ENCODE measurements at places on chromosomes 1 and 21.

- DNase-seq, result no peak
Measured at GRCh38 chr1:225863167-225863566, 19.0 kb downstream of the TMEM63A start.

- no peak for DNase-seq
Measured at GRCh38 chr1:169779150-169779549, 15.6 kb downstream of the METTL18 start.

DNA sequence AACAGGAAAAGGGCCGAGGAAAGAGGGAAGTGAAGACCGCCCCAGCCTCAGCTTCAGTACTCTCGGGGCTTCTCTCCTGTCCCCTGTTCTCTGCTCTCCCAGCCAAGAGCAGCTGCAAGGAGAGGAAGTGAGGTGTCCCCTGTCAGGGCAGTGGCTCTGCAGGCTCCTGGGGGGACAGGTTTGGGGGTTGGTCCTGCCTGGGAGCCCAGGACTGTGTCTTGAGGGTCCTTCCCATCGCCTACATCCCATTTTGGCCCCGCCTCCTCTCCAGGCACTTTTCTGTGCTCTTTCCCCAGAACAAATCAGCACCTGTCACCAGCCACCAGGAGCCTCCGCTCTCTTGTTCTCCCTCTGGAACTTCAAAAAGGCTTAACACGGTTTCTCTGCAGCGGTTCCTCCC, 82.6 kb downstream of the VWA5B1 start:
- no peak for DNase-seq

- DNase-seq, result no peak
Measured at GRCh38 chr21:26715116-26715515, 130.1 kb downstream of the ADAMTS1 start.

- no peak for DNase-seq
Measured at GRCh38 chr1:12083766-12084165, 20.7 kb downstream of the TNFRSF8 start.

DNA sequence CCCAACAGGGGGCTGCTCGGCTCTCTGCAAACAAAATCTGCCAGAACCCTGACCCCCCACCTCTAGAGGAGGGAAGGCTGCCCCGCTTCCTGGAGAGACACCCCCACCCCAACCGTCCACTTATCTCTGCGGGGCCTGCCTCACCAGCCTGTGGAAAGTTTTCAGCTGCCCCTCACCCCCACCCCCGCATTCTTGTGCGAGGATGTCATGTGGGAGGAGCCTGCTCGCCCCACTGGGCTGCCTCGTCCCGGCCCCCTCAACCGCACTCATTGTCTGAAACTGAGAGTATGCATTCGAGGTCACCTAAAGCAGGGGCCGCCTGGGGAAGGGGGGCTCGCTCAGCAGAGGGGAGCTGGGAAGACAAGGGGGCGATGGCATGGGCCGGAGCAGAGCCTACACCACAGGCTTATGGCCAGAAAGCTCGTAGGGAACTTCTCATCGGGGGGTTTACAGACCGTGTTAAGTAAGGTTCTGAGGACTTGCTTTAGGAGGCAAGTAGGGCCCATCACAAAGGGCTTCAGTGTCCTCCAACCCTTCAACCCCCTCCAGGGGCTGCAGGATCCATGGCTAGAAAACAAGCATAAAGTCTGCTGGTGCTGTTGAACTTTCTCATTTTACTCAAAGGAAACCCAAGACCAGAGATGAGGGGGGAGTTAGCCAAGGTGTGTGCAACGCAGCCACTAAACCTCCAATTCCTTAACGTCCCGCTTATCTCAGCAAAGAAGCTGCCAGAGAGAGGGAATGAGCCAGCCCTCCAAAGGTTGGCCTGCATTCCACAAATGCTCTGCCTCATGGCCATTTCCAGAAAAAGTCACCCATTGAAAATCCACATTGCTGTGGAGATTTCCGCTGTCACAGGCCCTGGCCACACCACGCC, 9.4 kb downstream of the EPHA2 start:
- DNase-seq, result no peak

DNA sequence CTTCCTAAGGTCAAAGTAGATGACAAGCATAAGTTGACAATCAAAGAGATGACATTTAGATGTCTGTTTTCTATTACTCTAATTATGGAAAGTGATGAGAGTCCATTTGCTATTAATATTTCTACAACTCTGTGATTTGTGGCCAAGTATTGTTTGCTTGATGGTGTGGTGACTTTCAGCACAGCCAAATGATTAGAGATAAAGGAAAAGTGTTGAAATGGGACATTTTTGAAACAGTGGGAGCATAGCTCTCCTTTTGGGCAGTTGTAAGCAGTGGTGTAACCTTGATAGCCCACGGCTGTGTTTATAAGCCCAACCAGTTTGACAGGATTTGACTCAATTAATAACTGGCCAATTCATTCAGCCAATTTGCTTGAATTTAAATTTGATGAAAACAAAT, 31.6 kb downstream of the ZC3H11B start:
- DNase-seq, result no peak

DNA sequence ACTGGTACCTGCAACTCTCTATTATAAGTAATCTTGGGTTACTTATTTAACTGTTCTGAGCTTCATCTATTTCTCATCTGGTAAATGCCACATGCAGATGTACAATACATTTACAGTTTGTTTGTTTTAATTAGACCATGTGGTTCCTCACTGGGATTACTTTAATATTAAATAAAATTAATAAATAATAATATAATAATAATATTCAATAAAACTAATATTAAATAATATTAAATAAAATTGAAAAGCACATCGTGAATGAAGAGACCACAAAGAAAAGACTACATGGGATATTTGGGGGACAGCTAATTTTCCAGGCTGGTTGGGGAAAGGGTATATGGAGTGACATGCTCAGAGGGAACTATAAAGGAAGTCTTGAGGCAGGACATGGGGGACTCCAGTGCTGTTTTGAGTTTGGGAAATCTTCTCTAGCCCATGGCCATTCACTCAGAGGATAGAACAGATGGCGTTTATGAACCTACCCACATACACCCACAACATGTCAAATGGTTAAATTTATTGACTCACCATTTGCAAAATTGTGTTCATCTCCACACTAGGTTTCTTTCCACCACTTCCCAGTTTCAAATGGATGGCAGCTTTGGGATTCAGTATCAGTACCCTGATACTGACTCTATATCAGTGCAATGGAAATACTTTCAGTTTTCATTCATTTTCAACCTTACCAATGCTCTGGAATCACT, 25.6 kb downstream of the DIRAS3 start:
- no peak for DNase-seq

GRCh38 chr1:39145331-39145965, 59.0 kb upstream of the MACF1 start:
- DNase-seq, result no peak

- DNase-seq, result no peak
Measured at GRCh38 chr1:151131701-151132334, 14.6 kb downstream of the SEMA6C start.

GRCh38 chr1:162846256-162847212, 14.4 kb downstream of the CCDC190 start:
- DNase-seq, result peak; percentile 75

GRCh38 chr1:159005161-159005560, 4.5 kb upstream of the IFI16 start:
- no peak for DNase-seq

DNA sequence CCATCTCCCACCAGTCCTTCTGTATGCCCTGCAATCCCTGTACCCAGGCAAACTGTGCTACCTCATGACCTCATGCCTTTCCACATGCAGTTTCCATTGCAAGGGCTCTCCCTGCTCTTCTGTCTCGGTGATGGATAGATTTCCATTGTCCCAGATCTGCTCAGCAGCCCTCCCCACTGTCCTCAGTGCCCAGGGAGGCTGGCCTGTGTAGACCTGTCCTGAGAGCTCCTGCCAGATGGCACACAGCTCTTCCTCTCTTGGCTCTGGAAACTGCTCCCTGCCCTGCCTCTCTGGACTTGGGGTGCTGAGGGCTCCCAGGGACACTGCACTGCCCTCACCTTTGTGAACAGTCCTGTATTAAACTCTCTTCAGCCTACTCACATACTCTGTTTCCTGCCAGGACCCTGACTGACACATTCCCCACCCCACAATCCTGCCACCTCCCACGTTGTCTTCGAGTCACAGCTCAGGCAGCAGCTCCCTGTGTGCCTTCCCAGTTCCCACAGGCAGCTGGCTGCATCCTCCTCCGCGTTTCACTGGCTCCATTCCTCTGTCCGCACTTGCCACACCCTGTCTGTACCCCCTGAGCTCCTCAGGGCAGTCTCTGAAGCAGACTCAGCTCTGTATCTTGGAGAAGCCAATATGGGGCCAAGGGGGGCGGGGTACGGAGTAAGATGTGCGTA, 57.0 kb downstream of the SPATA46 start:
- DNase-seq, result no peak

- no peak for DNase-seq
Measured at GRCh38 chr1:47399846-47400155, 16.3 kb upstream of the FOXE3 start.

DNA sequence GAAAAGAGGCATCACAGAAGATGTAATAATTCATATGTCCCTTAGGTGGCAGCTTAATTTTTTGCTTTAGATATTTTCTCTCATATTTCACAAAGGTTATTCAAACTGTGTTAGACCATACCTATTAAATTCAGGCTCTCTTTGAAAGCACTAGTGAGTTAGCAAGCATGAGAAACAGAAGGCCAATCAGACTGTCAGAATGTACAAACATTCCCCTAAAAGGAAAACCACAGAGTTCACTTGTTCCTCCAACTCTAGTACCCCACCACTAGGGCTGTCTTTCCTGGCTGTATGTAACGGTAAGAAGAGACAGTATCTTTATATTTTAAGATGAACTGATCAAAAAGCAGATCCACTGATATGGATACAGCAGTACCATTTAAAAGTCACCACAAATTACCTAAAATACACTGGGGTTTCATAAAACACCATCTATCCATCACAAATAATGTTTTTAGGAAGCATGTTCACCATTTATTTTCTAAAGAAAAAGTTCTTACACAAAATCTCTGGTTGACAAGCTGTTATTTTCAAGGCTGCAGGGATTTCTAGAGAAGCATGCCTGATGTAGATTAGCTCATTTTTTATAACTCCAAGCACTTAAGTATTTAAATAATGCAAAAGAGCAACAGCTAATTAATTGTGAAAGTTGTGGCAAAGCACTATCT, 1.8 kb downstream of the ARPC5 start:
- DNase-seq, result peak; percentile 76

- DNase-seq, result no peak
Measured at GRCh38 chr1:26468911-26469310, 3.3 kb upstream of the HMGN2 start.

DNA sequence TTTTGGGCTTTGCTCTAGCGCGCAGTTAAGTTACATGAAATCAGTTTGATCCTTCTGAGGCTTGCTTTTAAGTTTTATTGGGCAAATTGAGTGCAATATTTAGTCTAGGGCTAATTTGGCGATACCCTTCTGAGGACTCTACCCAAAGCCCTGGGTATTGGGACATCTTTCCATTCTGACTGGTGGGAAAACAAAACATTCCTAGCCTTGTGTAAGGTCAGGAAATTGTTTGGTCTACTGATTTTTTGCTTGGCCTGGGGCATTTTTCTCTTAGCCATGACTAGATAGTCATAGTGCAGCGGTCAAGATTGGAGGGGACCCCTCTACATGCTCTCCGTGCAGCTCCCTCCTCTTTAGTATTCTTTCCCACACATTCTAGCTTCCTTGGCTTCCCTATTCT, 189.6 kb upstream of the PTGFR start:
- DNase-seq, result no peak

- no peak for DNase-seq
Measured at GRCh38 chr1:185049670-185050069, 4.3 kb downstream of the RNF2 start.

Measured in AG09319 (cell line).